Right ventricle myocardium inferior (tissue), 1 donor: ENCODE measurements at places on chromosomes 2 and 18.

- no peak for DNase-seq
Observed at GRCh38 chr2:9126540-9126939, 80.1 kb upstream of the ASAP2 start.

- no peak for DNase-seq
Observed at GRCh38 chr2:157190151-157190550, 67.4 kb upstream of the GALNT5 start.

DNA sequence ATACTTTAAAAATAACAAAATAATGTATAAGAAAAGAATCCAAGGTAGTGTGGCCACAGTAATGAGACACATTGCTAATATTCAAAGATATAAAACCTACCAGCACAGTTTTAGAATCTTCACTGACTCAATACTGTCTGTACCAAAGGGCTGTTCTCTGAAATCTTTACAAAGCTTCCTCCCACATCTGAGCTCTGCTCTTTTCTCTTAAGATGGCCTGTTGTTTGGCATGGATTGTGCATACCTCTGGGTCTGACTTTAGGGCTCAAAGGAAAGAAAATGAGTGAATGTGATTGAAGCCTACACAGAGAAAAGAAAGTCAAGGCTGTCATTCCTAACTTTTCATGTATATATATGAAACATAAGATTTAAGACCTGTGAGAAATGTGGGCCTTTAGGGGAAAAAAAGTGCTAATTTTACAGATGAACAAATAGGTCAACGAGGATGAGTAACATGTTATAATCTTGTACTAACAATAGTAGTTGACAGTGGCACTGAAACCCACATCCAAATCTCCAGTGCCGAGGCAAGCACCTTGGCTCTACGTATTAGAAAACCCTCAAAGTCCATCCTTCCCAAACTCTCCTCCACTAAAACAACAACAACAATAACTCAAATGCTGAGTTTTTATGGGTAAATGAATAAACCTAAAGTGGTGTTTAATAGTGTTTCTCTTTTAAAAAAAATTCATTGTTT, 114.2 kb downstream of the ZNF521 start:
- DNase-seq, result no peak

GRCh38 chr2:41686156-41686555, 361.7 kb upstream of the PKDCC start:
- DNase-seq, result no peak

DNA sequence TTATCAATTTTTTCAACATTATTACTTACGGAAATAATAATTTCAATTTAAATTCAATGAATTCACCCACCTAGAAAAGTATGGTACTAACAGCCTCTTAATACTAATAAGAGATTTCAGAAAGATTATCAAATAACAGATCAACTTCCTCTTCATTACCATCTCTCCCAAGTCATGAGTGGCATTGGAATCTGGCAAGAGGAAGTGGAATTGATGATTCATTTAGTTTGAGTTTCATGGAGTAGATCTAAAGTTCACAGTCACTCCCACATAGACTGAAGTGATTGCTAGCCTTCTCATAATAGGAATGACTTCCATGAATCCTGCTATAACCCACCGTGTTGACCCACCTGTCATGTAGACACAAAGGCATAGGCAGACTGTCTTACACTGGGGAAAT, 77.7 kb upstream of the WDR75 start:
- DNase-seq, result no peak

GRCh38 chr18:36640021-36640952, 188.5 kb downstream of the TPGS2 start:
- no peak for DNase-seq

- no peak for DNase-seq
Observed at GRCh38 chr2:63124850-63125249, 74.2 kb downstream of the OTX1 start.

GRCh38 chr2:65545837-65546805, 113.7 kb upstream of the SPRED2 start:
- DNase-seq, result no peak

DNA sequence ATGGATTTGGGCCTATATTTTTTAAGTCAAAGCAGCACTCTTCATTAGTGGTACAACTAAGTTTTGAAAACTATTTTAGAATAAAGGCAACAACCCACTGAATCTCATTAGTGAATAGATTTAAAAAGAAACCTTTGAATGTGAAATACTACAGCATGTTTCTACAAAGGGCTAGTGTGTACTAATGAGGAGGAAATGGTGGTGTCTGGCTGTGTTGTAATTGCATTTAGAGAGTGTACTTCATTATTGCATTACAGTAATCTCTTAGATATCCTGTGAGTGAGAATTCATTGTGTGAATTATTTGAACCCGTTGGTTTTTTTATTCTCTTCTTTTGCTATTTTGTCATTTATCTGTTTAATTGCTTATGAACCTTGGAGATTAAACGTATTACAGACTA, 575.4 kb upstream of the FAM98A start:
- no peak for DNase-seq

- no peak for DNase-seq
Observed at GRCh38 chr2:238083919-238084318, 16.2 kb upstream of the ESPNL start.

- DNase-seq, result no peak
Observed at GRCh38 chr18:49858309-49859020, 45.1 kb upstream of the ACAA2 start.

DNA sequence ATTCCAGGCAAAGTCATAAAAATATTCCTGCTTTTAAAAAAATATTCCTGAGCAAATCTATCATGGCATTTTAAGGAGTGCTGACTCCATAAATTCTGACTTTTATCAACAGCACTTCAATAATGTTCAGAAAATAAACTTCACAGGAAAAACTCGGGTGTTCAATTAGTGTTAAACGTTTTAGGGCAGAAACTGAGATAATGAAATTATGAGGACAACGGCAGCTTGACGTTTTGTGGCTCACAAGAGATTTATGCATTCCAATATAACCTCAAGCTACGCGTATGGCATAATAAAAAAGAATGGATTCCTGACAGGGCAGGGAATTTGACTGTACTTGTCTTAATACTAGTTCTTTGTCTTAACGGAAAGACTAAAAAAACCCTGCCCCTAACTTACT, 133.2 kb downstream of the ICOS start:
- DNase-seq, result no peak

DNA sequence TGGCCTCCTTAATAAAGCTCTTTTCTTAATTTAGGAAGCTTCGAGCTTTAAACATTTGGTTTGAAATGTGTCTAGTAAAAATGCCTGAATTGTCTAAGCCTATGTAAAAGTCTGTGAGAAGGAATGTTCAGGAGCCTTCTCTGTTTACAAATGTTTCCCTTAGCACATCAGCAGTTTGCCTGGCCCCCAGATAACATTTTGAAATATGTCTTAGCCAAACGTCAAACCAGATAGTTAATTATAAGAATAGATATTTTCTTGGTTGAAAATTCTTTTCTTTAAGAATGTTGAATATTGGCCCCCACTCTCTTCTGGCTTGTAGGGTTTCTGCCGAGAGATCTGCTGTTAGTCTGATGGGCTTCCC, 498.6 kb downstream of the CCDC85A start:
- DNase-seq, result no peak

DNA sequence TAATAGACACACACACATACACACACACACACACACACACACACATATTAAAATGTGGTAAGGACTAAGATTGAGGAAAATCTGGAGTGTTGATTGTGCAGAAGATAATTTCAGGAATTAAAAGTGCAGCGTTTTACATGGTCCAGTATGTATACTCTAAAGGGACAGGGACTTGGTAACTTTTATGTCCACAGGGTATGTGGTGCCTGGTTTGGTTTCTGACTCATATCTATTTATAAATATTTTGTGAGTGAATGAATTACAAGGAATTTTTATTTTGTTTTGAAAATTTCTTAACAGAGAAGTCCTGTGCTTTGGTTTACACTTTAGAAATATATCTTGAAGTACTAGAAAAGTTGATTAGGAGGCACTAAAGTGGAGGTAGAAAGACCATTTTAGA, 287.7 kb upstream of the NXPH2 start:
- DNase-seq, result no peak

- DNase-seq, result no peak
Observed at GRCh38 chr18:398935-399630, 101.4 kb downstream of the COLEC12 start.

GRCh38 chr2:100178085-100178788, 35.8 kb upstream of the AFF3 start:
- no peak for DNase-seq

DNA sequence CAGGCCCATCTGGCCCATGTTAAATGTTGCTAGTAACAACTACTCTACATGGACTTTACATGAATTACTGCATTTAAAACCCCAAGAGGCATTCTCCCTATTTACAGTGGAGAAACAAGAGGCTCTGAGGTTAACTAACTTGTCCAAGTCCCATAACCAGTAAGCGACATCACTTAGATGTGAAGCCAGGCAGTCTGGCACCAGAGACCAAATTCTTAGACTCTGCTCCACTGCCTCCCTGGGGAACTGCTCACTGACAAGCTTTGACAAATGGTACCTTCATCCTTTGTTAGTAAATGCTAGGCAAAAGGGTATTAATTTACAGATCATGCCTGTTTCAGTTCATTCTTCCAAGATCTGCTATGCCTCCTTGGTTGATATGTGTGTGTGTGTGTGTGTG, 124.8 kb downstream of the AFF3 start:
- DNase-seq, result no peak

GRCh38 chr2:86466306-86466705, 25.1 kb downstream of the KDM3A start:
- no peak for DNase-seq

GRCh38 chr2:39568116-39568515, 97.6 kb upstream of the TMEM178A start:
- no peak for DNase-seq

DNA sequence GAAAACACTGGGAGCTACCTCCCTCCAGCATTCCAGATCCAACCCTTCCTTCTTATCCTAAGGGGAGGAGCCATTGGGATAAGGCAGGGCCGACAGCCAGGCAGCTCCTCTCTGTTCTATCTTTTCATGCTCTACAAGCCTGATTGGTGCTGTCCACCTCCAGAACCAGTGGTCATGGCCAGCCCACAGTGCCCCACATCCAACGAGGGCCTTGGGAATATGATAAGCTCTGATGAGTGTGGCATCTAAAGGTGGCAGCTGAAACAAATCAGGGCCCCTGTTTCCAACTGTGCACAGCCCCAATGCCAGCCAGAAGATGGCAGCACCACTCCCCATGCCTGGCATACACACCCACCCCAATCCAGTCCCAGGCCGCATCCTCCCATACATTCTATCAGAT, 329.3 kb downstream of the C1D start:
- no peak for DNase-seq

DNA sequence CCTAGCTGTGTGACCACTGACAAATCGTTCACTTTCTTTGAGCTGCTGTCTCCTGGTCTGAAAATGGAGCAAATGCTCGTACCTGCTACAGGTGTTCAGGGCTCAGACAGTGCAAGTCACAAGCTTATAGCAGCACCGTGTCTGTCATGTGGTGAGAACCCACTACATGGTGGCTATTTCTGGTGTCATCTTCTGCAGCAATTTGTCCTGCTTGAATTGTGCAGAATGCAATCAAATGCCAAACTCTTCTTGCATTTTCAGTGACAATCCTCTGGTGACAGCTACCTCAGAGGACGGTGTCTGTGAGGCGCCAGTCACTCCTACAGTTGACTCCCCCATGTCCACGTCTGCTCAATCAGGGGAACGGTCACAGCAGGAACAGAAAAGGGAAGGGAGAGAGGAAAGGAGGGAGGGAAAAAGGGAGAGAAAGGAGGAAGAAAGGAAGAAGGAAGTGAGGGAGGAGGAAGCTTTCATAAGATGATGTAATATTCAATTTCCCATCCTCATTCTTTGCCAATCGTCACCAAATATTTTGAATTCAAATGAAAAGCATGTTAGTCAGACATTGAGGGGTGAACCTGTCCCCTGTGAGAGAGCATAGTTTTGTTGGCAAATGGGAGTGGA, 122.2 kb downstream of the BCL2 start:
- no peak for DNase-seq

- DNase-seq, result no peak
Observed at GRCh38 chr2:231161252-231161839, 36.5 kb upstream of the HTR2B start.

- no peak for DNase-seq
Observed at GRCh38 chr2:230202430-230203109, 17.2 kb downstream of the SP110 start.

GRCh38 chr2:134776836-134777235, 58.0 kb upstream of the TMEM163 start:
- DNase-seq, result no peak

DNA sequence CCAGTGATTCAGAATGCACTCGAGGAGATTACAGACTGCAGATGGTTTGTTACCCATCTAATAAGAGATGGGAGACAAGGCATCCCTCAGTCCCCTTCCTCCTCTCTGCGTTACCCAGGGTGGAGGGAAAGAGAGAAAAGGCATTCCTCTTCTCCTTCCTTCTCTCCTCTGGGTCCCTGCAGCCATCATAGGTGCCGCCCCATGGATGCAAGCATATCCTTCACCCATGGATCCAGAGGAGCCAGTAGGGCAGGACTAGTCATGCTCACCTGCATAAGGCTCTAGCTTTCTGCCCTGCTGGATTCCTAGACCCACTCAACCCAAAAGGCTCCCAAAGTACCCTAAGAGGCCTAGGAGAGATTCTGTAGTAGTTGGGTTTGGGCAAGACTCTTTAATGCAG, 20.4 kb downstream of the CMPK2 start:
- DNase-seq, result no peak

DNA sequence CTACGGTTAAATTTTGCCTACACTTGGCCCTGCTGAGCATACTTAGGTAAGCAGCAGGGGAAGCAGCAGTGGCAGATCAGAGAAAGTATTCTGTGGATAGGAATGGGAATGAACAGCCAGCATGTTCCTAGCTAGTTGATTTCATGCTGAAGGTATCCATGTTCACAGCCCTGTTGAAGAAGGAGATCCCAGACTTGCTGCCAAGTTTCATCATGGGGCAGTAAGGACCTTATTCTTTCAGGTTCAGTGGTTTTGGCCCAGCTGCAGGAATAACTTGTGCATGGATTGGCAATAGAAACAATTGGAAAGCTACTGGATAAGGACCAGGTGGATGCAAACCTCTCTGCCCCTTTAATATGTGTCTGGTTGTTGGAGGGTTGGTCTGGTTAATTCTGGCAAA, 98.2 kb upstream of the TMEM178A start:
- no peak for DNase-seq

- no peak for DNase-seq
Observed at GRCh38 chr18:22564036-22564435, 146.3 kb upstream of the CTAGE1 start.

- DNase-seq, result no peak
Observed at GRCh38 chr2:76895469-76895868, 626.7 kb downstream of the LRRTM4 start.

DNA sequence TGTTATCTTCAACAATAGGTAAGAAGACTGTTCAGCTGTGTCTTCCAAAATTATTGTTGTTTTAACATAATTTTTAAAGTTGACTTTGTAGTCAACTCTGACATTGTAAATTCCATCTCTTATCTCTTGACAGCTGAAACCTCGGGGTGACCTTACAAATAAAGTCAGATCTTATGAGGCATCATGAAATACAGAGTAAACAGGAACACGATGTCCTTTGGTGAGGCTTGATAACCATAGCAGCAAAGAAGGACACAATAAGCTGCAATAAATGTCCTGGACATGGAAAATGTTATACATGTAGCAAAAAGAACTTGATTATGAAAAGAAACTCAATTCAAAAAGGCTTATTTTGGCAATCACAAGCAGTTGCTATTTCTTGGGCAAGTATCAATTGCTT, 618.9 kb upstream of the SLC39A10 start:
- DNase-seq, result no peak
